ENCODE measurements at places on chromosomes 4 and X.

- no peak for DNase-seq
Observed at GRCh38 chrX:110056419-110056818, 53.5 kb downstream of the TMEM164 start.

GRCh38 chr4:66429276-66429675 is 759.0 kb upstream of the EPHA5 start:
- DNase-seq: no peak

GRCh38 chr4:85522277-85522676 is 47.3 kb downstream of the ARHGAP24 start:
- no peak for DNase-seq

GRCh38 chr4:101954351-101954750 is 163.8 kb downstream of the BANK1 start:
- no peak for DNase-seq

DNA sequence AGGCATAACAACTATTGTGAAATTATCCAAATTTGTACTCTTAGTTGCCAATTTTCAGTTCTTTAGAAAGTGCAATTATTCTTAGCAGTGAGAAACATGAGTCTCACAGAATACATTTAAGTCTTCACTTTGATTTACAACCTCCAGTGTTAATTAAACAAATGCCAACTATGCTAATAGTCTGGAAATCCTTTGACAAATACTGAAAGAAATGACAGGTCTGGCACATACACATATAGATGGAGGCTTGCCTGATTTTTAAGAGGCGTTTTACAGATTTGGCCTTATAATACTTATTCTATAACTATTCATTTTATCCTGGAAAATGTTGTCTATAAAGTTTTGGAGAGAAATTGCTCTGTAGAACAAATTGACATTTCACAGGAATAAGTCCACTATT is 320.1 kb downstream of the TRIML1 start:
- no peak for DNase-seq

GRCh38 chr4:30537456-30537855 is 182.7 kb upstream of the PCDH7 start:
- DNase-seq: peak; percentile 24

GRCh38 chrX:50747471-50747900 is 66.5 kb downstream of the SHROOM4 start:
- no peak for DNase-seq

- no peak for DNase-seq
Observed at GRCh38 chrX:10656214-10656613, 35.8 kb upstream of the MID1 start.

DNA sequence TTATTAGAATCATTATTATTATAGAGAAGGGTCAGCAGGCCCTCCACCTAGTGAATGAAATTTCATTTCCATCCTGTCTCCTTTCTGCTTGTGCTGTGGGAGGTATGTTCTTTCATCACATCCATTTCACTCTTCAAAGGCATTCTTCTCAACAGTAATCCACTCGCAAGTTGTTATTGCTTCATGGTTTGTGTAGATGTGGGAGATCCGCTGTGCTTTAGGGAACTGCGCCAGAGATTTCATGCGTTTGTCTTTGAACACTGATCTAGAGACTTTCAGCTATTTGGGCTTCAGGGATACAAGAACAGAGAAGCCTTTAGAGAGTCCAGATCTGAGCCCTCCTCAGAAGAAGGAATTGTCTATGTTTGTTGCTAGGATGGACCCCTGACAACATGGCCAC is 53.5 kb upstream of the PUDP start:
- DNase-seq: no peak

DNA sequence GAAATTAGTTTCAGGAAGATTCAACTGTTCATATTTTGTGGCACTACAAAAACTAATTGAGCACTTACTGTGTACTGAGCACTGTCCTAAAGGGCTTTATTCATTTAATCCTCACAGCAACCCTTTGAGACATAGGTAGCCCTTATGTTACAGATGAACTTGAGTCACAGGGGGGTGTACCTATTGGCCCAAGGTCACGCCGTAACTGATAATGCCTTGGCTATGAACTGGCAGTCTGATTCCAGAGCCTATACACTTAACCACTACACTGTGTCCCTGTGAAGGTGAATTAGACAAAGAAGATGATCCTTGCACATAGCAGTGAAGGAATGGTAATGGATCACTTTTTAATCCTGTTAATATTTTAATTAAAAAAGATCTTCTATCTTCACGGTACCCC is 12.0 kb downstream of the TMEM165 start:
- DNase-seq: no peak

DNA sequence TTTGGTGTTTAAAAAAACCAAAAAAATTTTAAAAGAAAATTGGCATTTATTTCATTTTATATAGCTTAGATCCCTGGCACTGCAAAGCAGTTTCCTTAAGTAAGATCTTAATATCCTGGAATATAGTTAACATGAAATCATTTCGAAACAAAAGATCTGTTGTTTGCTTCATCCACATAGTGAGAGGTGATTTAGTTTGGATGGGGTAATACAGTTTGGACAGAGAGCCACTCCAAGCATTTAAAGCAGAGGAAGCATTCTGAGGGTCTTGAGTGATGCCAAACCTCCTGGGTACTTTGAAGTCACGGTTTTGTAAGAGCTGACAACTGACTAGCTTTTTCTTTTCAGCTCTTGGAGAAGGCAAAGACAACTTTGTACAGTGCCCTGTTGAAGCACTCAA is 28.7 kb downstream of the NOCT start:
- no peak for DNase-seq

GRCh38 chrX:54064564-54064963 is 20.3 kb upstream of the PHF8 start:
- no peak for DNase-seq

DNA sequence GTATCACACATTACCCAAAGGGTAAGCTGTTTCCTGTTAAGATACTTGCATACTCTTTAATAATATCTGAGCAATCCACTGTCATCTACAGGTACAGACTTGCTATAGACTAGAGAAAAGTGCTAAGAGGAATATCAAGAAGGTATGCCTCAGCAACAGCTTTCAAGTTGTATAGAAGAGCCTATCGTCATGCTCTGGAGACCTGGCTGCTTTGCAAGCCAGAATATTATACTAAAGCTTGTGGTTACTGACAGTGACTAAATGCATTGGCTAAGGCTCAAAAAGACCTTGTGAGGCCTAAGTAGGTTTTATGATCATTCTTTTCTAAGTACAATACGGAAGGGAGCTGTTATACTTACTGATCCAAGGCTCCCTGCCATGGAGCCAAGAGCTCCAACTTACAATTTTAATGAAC is 11.3 kb downstream of the LAMP2 start:
- peak; percentile 21 for DNase-seq

GRCh38 chr4:117847849-117848248 is 186.4 kb upstream of the NDST3 start:
- DNase-seq: no peak

GRCh38 chrX:149097786-149098185 is 407.3 kb downstream of the IDS start:
- DNase-seq: no peak

DNA sequence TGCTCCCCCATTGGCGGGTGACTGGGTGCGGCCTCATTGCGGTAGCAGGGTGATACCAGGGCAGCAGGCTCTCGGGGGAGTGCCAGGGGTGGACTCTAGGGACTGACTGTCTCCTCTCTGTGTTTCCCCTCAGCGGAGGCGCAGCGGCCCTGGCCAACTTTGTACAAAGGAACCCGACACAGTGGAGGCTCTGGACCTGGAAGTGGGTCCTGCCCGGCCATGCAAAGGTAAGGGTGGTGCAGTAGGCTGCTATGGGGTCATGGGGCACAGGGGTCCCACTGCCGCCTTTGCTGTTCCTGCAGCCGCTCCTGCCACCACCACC is 16.3 kb downstream of the SULT1B1 start:
- no peak for DNase-seq

GRCh38 chr4:33626221-33626620 is 2618.1 kb downstream of the ARAP2 start:
- DNase-seq: no peak

GRCh38 chrX:7985568-7985967 is 58.4 kb upstream of the PNPLA4 start:
- DNase-seq: no peak

DNA sequence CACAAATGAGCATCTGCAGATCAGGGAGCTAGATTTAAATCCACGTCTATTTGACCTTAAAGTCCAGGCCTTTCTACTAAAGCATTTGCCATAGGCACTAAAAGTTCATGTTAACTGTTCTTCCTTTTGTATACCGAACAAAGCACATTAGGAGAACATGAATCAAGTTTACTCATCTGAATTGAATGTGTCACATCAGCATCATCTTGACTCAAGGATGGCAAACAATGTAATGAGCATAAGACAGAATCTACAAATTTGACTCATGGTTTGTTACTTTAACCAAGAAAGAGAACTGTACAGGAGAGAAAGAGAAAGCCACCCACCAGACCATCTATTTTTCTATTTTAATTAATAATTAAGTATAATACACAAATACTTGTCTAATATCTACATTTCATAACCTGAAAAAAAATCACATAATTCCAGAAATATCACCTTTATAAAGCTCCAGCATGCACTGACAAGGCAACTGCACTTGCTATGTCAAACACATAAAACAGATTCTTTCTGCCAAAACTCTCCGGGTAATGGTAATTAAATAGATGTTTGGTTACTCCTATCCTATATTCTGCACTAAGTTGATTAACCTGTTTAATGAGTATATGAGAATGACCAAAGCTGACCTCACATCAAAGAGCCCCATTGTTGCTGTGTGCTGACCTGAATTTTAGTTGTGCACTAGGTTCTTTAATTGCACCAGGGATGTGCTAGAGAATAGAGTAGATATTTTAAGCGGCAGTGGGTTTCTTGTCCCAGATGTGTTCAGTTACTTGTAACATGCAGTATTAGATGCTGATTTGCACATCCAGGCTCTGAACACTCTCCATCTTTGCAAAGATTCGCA is 42.5 kb upstream of the LEF1 start:
- no peak for DNase-seq

DNA sequence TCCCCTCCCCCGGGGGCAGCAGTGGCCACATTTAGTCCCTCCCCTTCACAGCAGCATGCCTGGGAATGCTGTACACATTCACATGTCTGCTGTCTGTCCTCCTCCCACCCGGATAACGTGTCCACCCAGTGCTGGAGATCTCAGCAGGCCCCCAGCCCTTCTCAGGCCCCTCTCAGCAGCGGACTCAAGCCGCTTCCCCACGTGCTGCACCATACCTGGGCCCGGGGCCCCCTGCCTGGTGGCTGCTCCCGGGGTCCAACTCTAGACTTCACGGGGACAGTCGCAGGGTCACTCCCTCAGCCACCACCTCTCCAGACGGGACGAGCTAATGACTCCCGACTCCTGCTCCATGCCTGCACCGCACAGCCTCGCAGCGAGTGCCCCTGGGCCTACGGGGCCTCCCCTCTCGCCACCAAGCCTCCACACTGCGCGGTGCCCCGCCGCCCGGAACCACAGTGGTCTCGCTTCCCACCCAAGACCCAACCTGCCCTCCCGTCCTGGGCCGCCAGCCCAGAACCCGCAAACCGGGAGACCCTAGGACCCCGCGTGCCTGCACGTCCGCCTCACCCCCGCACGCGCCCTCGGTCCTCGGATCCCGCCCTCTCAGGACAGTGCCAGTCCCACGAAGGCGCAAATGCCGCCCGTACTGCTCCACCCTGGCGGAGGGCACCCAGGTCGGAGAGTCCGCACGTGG is 1.3 kb upstream of the PCGF3 start:
- no peak for DNase-seq

DNA sequence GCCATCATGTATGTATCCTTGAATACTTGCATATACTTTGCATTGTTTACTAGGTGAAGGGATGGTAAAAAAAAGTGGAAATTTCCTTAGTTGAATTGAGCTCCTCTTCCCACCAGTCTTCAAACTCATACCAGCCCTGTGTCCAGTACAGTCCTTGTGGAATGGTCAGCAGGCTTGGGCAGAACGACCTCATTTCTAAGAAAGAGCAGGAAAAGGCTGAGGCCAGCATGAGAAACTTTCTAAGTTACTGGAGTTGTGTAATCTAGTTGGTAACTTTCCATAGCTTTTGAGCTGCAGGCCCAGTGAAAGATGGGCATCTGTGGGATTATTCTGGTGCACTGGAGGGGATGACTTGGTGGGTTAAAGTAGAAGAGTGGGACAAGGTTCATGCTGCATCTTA is 87.6 kb downstream of the DCUN1D4 start:
- no peak for DNase-seq

- DNase-seq: no peak
Observed at GRCh38 chr4:1166509-1167243, 5.7 kb downstream of the SPON2 start.

GRCh38 chr4:20178902-20179576 is 72.7 kb upstream of the SLIT2 start:
- no peak for DNase-seq

DNA sequence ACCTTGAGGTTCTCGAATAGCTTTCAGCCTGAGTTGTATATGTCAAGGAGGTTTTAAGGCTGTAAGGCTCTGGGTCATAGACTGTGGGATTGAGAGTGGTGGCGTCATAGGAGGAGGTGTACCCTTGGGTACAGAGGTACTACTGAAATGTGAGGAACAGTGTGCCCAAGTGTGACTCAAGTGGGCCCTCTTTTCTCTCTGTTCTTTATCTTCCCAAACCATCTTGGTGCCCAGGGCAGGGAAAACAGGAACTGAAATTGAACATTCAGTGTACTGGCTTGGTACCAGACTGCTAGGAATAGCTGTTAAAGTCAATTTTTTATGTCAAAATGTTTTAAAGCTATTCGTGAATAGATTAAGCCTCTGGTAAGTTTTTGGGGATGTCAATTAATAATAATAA is 136.2 kb upstream of the RPS6KA3 start:
- no peak for DNase-seq

DNA sequence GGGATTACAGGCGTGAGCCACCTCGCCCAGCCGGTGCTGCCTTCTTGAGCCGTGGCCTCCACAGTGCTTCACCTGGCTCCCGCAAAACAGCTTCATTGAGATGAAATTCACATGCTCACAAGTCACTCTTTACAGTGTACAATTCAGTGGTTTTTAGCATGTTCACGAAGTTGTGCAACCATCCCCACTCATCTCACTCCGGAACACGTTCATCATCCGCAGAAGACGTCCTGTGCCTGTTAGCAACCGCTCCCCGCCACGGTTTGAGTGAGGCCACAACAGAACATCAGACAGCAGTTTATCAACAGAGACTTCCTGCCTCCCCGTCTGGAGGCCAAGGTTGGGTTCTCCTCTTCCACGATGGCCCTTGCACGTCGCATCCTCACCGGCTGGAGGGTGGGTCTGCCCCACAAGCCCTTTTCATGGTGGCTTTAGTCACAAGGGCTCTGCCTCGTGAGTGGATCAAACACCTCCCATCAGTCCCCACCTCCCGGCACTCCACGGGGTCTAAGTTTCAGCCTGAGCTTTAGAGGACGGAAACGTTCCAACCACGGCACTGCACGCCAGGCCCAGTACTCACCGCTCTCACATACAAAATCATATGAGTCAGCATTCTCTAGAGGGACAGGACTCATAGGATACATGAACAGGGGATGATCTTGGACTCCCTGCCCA is 29.6 kb upstream of the SPON2 start:
- DNase-seq: peak; percentile 86

- DNase-seq: no peak
Observed at GRCh38 chr4:182367153-182367552, 124.0 kb downstream of the TENM3 start.

DNA sequence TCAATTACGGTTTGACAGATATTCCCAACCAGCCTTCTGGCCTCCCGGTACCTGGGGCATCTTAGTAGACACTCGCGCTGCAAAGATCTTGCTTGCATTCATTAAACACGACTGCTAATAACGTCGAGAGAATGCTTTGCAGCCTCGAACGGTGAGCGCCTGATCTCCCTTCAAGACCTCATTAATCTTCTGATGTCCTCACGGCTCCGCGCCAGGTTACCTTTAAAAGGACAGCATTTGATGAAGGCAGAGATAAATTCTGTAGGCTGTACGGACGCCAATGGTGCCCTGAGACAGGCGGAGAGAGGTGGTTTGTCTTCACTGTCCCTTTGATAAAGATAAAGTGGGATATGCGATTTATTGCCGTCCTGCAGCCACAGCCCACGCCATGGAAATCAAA is 64.2 kb downstream of the SHOX start:
- DNase-seq: no peak

All from AG04450 (cell line).